ENCODE measurements at places on chromosomes 4 and X.

DNA sequence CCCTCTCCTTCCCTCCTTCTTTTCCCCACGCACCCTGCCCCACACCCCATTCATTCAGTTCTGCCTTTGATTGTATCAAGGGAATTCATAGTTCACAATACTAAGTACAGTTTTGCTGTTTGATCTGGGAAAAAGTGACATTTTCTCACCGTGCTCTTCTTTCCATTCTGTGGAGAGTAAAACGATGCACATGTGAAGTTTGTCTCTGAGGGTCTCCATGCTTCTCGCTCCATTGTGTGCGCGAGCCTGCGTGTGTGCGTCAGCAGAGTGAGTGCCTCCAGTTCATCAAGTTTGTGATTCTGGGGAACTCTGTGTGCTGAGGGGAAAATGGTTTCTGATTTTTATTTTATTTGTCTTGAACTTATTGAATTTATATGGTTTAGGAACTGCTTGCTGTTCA lies 1.9 kb downstream of the STK26 start:
- DNase-seq, result no peak

- no peak for DNase-seq
These were observed 6.3 kb upstream of the ADD1 start for GRCh38 chr4:2837110-2837903.

DNA sequence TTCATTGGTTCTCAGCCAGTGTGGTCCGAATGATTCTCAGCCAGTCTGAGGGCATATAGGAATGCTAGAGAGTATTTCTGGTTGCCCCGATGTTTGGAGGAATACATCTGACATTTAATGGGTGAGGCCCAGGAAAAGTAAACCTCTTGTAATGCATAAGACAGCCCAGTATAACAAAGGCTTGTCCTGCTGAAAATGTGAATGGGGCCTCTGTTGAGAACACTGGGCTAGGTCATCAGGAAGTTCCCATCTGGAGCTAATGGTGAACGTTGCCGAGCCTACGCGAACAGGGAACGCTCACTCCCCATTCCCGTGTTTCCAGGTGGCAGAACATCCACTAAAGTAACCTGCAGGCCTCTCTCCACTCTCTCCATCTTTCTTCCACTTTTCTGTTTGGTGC lies 132.0 kb upstream of the CLNK start:
- no peak for DNase-seq

DNA sequence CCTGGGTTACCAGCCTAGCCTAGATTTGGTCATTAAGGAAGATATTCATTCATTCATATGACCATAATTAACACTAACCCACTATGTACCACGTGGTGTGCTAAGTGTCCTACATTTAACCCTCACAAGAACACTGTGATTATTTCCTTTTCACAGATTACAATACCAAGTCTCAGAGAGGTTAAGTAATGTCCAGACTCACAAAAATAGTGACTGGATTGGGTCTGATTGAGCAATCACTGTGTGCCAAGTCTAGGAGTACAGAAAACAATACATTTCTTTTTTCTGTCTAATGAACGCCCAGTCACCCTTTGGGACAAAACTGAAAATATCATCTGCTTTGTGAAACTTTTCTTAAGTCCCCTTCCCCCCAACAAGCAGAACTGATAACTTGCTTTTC lies 7.6 kb upstream of the DLG3 start:
- DNase-seq, result no peak

- no peak for DNase-seq
These were observed 90.2 kb downstream of the SHOX start for GRCh38 chrX:720825-721224.

DNA sequence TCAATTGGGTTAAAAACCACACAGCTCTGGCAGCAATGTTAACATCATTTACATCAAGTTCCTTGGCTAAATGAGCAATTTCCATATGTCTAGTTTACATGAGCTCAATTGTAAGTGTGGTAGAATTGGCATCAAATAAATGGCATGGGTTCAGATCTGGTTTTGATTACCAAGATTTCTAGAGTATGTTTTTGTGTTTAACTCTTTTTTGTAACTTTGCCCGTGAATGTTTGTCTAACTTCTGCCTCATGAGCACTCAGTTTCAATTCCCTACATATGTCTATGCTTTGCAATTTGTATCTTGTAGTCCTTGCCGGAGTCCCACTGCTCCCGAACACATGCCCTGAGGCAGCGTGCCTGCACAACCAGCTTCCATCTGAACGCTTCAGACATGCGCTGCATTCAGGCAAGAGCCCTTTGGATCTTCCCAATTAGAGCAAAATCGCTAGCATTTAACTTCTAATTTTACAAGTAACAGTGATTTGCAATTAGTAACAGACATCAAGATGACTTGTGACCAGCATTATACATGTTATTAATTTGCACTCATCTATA lies 644.4 kb downstream of the TRIML1 start:
- no peak for DNase-seq

DNA sequence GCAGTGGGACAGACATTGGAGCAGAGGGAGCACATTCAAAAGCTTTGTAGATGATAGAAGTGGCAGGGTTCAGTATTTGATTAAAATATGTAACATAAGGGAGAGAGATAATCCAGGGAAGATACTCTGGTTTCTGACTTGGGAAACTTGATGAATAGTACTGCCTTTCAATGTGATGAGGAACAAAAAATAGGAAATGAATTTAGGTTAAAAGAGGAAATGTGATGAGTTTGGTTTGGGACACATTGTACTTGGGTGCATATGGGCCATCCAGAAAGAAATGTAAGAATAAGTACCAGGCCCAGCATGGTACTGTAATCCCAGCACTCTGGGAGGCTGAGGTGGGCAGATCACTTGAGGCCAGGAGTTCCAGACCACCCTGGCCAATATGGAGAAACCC lies 20.9 kb upstream of the NDNF start:
- DNase-seq, result no peak

DNA sequence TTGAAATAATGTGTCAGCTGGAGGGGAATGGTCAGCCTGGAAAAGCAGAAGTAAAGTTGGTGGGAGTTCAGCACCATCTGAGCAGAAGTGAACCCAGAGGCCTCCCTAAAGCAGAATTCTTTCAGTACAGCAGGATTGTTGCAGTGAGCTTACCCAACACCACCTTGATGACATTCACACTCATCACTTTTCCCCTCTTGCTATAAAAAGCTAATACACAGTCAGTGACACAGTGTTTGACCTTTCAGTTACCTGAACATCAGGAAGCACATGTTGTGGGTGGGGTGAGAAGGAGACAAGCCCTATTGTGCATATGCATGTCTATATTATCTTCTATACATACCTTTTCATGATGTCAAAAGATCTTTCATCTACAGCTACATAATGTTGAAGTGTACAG lies 624.7 kb upstream of the ZFP42 start:
- DNase-seq, result no peak

DNA sequence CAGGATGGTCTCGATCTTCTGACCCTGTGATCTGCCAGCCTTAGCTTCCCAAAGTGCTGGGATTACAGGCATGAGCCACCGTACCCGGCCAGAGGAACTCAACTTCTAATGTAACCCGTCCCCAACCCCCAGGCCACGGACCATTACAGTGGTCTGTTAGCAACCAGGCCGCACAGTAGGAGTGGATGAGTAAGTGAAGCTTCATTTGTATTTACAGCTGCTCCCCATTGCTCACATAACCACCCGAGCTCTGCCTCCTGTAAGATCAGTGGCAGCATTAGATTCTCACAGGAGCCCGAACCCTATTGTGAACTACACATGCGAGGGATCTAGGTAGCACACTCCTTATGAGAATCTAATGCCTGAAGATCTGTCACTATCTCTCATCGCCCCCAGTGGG lies 119.6 kb downstream of the SHROOM3 start:
- no peak for DNase-seq

GRCh38 chr4:154743683-154744340 lies at the start of gene LRAT:
TSS of gene LRAT (plus strand) at chr4:154744000. CDS start at chr4:154744327, 327 bp downstream.
- DNase-seq, result no peak

DNA sequence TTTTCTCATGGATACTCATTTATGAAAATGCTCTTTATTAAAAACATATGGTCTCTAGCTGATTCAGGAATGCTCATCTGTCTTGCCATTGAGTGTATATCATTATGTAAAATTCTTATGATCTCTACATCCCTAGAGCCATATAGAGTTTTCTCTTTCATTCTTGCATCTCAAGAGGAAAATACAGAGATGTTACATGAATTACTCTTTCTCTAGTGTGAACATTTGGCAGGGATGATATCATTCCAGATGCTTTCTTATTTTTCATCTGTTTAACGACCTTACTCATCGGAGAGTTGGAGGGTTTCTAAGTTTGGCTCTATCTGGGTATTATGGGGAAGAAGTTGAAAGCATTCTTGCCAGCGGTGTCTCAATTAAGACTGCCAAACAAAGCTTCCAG lies 202.9 kb upstream of the SLC7A11 start:
- no peak for DNase-seq

GRCh38 chr4:177051473-177052060 lies 258.1 kb upstream of the NEIL3 start:
- no peak for DNase-seq

- no peak for DNase-seq
These were observed 648.0 kb downstream of the UBE2NL start for GRCh38 chrX:144531877-144532276.

DNA sequence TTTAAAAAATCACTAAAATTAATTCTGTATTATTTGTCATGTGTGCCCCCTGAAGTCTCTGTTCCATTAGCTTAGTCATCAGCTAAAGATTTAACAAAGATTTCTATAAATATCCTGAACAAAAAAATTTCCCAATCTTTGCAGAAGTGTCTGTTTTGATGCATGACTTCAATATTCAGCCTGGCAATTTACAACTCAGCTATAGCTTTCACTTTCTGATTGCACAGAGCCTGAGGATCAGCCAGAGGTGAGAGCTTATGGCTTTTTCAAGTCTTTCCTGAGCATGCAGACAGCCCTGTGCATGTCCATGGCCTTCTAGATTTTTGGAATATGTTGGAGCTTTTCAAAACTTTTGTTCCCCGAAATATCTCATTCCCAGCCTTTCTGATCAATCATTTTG lies 420.1 kb downstream of the ZNF674 start:
- no peak for DNase-seq

- DNase-seq, result no peak
These were observed 184.9 kb downstream of the FRAS1 start for GRCh38 chr4:78242071-78242470.

DNA sequence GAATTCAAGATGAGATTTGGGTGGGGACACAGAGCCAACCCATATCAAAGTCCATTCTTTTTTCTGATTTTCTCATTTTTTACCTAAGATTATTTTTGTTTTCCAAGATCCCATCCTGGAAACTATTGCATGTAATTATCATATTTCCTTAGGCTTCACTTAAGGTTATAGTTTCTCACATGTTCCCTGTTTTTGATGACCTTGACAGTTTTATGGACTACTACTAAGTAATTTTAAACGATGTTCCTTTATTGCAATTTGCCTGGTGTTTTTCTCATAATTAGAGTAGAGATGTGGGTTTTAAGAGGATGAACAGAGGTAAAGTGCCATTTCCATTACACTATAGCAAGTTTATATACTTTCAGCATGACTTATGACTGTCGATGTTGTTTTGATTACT lies 795.1 kb downstream of the FAT4 start:
- DNase-seq, result no peak

GRCh38 chrX:3811331-3812311 lies 98.2 kb upstream of the PRKX start:
- no peak for DNase-seq

DNA sequence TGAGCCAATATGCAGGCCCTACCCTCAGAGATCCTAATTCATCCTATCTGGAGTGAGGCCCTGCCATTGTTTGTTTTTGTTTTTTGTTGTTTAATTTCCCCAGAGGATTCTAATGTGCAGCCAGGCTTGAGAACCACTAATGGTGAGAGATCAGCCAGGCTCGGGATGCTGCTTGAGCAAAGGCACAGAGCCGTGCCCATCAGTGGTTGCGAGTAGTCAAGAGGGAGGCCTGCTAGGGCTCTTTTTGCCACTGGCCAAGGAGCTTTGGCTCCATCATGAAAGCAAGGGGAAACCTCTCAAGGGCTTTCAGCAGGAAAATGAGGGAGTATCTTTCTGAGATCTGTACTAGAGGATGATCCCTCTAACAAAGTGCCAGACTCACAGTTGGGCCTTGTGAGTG lies 2.7 kb downstream of the TCEANC start:
- DNase-seq, result no peak

- no peak for DNase-seq
These were observed 24.4 kb upstream of the ZFX start for GRCh38 chrX:24125028-24125612.

DNA sequence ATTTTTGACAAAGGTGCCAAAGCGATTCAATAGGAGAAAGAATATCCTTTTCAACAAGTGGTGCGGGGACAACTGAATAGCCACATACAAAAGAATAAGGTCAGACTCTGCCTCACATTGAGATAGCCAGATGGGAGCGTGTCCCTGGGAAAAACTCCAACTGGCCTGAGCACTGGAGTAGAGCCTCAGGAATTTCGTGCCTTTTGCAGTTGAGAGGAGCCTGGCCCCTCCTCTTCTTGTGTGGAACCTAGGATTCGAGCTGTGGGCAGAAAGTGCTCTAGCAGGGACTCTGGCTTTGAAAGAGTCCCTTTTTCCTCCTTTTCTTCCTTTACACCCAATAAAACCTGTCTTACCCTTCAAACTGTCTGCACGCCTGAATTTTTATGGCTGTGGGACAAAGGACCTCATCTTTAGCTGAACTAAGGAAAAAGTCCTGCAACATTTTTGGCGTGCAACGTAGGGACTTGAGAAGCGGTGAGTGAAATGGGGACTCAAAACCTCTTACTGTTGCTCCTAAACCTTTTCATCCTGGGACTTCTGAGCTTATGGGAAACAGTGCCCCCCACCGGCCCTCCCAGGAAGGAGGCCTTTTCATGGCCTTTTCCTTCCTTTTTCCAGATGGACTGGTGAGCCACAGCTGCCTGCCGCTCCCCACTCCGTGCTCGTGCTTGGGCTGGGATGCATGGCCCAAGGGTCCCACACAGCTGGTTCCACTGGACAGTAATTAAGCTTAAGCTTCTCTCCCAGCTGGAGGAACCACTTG lies 68.6 kb downstream of the BMP15 start:
- DNase-seq, result no peak

DNA sequence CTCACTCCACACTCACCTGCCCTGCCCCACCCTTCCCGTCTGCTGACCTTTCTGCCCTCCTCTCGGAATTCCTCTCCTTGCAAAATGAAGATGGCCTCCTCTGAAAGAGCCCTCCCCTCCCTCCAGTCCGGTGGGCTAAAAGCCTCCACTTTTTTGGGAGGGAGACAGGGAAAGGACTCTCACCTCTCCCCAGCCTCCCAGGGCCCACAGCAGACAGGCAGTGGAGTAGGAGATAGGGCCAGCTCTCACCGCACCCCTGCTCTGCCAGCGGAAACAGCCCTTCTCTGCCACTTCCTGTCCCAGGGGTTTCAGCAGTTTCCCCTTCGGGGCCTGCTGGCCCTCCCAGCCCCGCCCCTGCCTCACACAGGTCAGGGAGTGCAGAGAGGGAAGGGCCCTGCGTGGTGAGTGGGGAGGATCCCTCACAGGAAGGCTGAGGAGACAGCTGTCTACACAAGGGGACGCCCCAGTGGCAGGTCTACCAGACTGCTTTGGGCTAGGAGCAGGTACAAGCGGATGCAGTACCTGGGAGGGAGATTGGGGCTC lies 18.2 kb downstream of the ELF4 start:
- peak; percentile 76 for DNase-seq
